Astrocyte of the spinal cord (primary cell): ENCODE measurements at places on chromosomes 7 and 10.

- no peak for DNase-seq
Observed at GRCh38 chr10:58517081-58517480, 4.4 kb downstream of the BICC1 start.

DNA sequence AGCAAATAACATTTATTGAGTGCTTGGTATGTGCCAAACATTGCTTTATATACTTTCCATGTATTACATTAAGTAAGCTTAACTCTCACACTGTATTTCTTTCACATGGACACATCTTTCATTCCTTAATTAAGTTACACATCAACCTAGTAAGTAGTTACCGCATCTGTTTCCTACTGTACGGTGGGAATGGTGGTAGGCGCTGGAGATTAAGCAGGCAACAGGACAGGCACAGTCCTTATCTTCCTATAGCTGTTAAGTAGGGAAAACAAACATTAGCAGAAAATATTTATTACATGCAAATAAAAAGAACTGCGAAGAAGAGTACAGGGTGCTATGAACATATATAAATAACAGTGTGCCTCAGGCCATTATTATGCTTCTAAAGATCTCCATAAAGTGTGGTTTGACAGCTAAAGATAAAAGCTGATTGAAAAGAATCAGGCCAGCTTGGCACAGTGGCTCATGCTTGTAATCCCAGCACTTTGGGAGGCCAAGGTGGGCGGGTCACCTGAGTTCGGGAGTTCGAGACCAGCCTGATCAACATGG is 105.0 kb downstream of the SUGCT start:
- no peak for DNase-seq

DNA sequence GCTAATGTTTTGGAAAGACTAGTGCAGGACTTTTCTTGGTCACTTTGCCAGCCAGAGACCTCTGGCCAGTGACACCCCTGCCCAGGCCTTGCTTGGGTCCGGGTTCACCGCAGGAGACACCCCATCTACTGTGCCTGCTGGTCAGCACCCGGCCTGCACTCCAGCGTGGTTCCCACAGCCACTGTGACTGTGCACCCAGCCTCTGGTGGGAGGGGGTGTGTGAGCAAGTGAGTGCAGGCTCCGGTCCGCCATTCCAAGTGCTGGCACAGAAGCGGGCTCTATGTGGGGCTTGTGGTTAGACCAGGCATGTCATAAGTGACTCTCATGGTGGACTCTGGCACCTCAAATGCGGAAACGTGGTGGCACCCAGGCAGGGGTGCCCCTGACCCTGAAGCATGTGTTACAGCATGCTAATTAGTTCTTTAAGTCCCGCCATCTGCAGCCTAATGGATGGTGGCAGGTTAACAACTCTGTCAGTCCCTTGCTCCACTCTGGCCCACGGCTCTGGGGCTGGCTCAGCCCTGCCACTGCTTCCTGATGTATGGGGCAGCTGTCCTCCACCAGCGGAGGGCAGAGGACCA is 311.9 kb upstream of the HGF start:
- DNase-seq: no peak

DNA sequence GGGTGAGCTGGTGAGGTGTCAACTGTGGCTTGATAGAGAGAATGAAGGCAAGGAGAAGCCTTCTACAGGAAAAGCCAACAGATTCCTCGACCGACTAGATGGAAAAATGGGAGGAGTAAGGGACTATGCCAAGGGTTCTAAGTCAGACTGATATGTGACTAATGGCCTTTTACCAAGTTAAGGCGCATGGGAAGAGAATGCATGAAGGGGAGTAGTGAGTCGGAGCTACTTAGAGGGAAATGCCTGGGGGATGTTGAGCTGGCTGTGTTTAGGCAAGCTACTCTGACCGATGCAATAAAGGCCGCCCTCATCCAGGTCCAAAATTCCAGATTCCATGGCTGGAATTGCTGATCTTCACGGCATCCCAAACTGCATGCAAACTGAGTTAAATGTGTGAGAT is 48.2 kb downstream of the APBB1IP start:
- DNase-seq: peak; percentile 77

- peak; percentile 82 for DNase-seq
Observed at GRCh38 chr7:32616625-32617024, 121.3 kb downstream of the AVL9 start.

DNA sequence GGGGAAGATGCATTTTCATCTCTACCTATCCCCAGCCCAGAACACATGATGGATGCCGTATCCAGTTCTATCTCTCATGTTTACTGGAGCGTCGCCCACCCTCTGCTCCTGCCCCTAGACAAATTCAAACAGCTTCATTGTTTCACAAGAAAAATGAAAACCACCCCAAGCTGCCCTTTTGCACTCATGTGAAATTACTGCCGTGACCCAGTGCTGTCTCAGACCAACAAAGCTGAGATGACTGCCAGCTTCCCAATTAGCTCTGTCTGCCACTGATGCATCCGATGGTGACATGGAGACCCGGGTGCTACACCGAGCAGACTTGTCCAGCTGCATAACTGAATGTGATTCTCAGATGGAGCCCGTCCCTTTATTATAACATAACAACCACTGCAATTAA is 67.7 kb downstream of the FOXI2 start:
- no peak for DNase-seq

- DNase-seq: peak; percentile 80
Observed at GRCh38 chr10:97708976-97709946, 4.3 kb upstream of the MARVELD1 start.

DNA sequence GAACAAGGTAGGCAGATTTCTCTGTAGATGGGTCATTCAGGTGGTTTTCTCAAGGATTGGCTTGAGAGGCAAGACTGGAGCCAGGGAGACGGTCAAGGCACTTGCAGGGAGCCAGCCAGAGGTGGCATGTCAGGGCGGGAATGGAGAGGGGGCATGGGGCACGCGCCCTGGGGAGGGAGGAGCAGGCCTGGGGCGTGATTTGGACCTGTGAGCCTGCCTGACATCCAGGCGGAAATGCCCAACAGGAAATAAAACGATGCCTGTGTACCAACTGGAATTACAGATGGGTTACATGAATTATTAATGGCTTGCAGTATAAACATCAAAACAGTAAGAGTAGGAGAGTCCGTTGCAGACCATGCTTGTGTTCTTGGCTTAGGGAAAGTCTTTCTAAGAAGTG is 8.6 kb upstream of the SUN1 start:
- DNase-seq: no peak
